Activated T-cell treated with anti-CD3 and anti-CD28 coated beads for 48 hours (primary cell): ENCODE measurements at places on chromosomes 7 and 10.
A peak's percentile ranks its signal among the peaks of the same experiment; 100 is the strongest.

DNA sequence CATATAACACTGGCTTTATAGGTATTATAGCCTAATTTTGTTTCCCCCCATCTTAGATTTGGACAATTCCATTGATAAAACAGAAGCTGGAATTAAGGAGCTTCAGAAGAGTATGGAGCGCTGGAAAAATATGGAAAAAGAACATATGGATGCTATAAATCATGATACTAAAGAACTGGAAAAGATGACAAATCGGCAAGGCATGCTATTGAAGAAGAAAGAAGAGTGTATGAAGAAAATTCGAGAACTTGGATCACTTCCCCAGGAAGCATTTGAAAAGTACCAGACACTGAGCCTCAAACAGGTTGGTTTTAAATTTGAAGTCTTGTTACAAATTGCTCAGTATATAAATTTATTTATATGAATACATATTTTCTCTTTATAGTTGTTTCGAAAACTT, 34.1 kb downstream of the SMC3 start:
- no peak for DNase-seq

DNA sequence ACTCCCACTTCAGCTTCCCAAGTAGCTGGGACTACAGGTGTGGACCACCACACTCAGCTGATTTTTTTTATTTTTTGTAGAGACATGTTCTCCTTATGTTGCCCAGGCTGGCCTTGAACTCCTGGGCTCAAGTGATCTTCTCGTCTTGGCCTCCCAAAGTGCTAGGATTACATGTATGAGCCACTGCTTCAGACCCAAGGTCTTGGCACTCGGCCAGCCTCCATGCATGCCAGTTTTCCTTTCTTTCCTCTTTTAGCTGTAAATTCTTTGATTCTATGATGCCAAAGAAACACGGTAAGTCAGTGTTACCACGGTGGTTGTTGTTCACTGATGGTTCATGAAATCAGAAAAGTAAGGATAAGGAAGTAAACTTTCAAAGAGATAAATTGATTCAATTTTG, 3.0 kb upstream of the MGAM start:
- DNase-seq, result no peak

DNA sequence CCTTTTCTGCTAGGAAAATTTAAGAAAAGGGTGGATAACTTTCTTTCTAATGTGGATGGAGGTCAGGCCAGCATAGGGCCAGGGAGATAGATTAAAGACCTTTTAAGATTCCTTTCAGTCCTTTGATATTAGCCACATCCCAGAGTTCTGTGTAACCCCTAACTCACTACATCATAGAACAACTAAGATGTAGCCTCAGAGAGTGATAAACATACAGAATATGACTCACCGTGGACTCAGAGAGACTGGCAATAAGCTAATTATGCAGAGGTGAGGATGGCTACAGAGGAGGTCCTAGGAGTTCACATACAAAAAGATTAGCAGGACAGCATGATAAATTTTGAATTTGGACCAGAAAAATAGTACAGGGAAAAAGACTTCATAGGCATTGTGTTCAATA, 141.0 kb downstream of the AOAH start:
- no peak for DNase-seq

- no peak for DNase-seq
Measured at GRCh38 chr7:79453558-79454360, at the start of gene MAGI2. Gene MAGI2 (minus strand): TSS chr7:79453667. CDS start chr7:79453320, 347 bp downstream.

- DNase-seq, result no peak
Measured at GRCh38 chr7:24604630-24605029, 31.4 kb downstream of the PALS2 start.

GRCh38 chr7:139026551-139026950, 9.3 kb downstream of the ZC3HAV1L start:
- no peak for DNase-seq

- DNase-seq, result peak; percentile 67
Measured at GRCh38 chr7:140230861-140231770, 54.3 kb upstream of the KDM7A start.

DNA sequence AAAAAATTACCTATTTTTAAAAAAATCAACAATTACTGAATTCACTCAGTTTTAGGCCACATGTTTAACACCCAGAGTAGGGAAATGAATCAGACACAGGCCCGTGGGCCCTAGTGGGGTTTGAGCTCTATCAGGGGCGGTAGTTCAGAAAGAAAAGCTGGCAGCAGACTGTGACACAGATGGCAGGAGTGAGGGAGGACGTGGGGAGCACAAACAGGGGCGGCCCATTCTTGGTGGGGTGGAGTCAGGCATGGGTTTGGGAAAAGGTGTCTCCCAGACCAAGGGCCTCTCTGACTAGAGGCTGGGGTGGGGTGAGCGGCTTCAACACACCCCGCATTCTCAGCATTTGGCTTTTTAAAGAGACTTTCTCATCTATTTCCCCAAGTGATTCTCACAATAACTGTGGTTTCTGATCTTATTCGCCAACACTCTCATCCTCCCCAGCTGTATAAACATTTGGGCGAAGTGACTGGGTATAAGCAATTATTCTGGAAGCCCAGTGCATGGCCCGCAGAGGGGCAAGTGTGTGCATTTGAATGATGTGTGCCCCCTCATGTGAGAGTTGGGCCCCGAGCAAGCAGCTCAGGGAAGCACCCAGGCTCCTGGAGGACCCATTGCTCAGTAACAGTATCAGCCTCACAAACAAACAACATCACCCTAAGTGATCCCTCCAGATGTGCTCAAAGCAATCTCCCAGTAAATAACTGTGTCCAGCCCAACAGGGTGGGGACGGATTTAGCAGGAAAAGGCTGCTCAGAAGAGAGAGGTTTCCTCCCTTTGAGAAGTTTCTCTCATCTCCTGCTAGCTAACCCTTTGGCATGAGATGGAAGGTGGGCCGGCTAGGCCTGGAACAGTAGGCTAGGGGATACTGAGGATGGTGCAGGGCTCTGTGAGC, 437.6 kb upstream of the ZMIZ1 start:
- DNase-seq, result peak; percentile 22
